Choroid plexus epithelial cell (primary cell): ENCODE measurements at places on chromosomes 6 and 20.

GRCh38 chr6:145929037-145929633 lies 35.0 kb downstream of the SHPRH start:
- DNase-seq, result peak; percentile 77

GRCh38 chr6:47483516-47483852 lies 5.9 kb downstream of the CD2AP start:
- DNase-seq, result no peak

GRCh38 chr6:19896693-19897010 lies 59.5 kb downstream of the ID4 start:
- DNase-seq, result no peak

GRCh38 chr20:5222919-5223634 lies 93.7 kb downstream of the PROKR2 start:
- DNase-seq, result peak; percentile 78

- DNase-seq, result peak; percentile 50
Observed at GRCh38 chr20:33373735-33374605, 27.3 kb downstream of the CDK5RAP1 start.

- no peak for DNase-seq
Observed at GRCh38 chr6:42090819-42091717, 40.7 kb downstream of the TAF8 start.

- DNase-seq, result no peak
Observed at GRCh38 chr6:45634231-45634630, 256.5 kb upstream of the SUPT3H start.

DNA sequence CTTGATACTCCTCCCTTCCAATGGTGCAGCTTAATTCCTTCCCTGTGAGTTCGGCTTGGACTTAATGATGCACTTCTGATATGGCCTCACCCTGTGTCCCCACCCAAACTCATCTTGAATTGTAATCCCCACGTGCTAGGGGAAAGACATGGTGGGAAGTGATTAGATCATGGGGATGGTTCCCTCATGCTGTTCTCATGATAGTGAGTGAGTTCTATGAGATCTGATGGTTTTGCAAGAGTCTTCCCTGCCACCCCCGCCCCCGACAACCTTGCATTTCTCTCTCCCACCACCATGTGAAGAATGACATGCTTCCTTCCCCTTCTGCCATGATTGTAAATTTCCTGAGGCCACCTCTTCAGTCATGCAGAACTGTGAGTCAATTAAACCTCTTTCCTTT lies 50.3 kb upstream of the HLA-G start:
- no peak for DNase-seq

GRCh38 chr6:78830805-78831204 lies 36.5 kb upstream of the IRAK1BP1 start:
- DNase-seq, result no peak

- DNase-seq, result peak; percentile 58
Observed at GRCh38 chr6:45608252-45608913, 230.6 kb upstream of the SUPT3H start.

- no peak for DNase-seq
Observed at GRCh38 chr20:4127344-4127743, 112.0 kb upstream of the RNF24 start.
